ENCODE measurements at places on chromosomes 13 and 19.

- DNase-seq = no peak
These were observed 172.2 kb downstream of the OLFM4 start for GRCh38 chr13:53200498-53201453.

- DNase-seq = no peak
These were observed 28.2 kb upstream of the GPI start for GRCh38 chr19:34336781-34337271.

DNA sequence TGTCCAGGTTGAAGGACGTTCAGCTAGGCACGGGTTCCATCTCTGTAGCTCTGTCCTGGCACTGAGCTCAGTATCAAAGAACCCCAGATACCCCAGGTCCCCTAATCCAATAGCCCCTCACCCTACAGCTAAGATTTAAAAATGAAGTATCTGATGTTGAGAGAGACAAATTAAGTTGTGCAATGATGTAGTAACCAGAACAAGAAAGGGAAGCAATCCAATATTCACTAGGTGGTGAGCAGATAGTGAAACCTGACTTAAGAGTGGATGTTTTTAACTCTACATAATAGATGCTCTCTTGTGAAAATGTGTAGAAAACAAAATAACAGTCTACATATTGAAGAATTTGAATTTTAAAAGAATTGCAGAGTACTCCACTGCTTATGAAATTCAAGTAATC lies 1.8 kb downstream of the ACOD1 start:
- DNase-seq = no peak

DNA sequence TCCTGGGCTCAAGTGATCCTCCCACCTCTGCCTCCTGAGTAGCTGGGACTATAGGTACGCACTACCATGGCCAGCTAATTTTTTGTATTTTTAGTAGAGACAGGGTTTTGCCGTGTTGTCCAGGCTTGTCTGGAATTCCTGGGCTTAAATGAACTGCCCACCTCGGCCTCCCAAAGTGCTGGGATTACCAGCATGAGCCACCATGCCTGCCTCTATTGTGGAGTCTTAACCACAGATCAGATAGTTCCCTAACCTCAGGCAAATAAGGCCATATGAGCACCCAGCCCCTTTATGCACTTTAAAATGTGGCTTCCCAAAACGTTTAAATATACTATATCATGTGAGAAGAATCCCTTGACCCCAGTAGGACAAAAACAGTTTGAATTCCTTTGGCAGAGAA lies 16.4 kb downstream of the CNMD start:
- DNase-seq = no peak

DNA sequence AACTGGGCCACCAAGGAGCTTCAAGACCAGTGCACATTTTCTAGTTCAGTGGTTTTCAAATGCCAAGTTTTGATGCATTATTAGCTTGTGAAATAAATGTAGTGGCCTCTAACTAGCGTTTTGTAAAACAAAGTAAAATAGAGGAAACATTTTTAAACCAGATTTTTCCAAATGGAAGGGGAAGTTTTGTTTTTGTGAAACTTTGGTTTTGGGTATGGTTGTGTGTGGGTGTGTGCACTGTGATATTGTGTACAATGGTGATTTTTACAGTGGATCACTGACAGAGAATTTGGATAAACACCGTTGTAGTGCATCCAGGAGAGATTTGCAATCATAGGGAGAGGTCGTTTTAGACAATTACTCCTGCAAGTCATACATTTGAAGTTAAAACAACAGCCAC lies 108.9 kb downstream of the SLC7A1 start:
- no peak for DNase-seq

DNA sequence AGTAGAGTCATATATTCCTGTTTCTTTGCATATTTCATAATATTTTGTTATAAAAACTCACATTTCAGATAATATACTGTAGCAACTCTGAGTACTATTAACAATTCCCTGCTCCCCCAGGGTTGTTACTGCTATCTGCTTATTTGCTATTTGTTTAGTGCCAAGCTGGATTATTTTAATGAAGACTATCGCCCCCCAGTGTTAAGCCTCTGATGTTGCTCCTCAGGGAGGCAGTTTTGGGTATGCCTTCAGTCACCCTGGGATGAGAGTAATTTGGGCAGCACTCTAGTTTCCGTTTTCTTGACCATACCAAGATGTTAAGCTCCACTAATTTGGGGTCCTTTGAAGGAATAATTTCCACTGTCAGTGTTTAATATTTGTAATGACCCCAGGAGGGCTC lies 46.0 kb downstream of the MICU2 start:
- DNase-seq = no peak

GRCh38 chr13:66001140-66001539 lies 1229.0 kb downstream of the PCDH9 start:
- DNase-seq = no peak

GRCh38 chr19:42325896-42326771 lies 699 bp downstream of the MEGF8 start:
- no peak for DNase-seq

DNA sequence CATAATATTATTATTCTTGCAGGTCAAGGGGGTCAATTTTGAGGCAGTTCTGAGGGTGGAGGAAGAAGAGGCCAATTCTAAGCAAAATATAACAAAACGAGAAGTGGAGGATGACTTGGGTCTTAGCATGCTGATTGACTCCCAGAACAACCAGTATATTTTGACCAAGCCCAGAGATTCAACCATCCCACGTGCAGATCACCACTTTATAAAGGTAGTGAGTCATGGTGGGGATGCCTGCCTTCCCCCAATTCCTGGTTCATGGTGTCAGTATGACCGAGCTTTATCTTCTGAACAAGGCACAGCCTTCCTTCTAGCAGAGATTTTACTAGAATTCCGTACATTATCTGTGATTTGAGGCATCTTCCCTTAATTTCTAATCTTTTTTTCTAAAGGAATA lies 9.4 kb upstream of the DCUN1D2 start:
- no peak for DNase-seq

GRCh38 chr19:48887861-48888612 lies 10.5 kb downstream of the TULP2 start:
- DNase-seq = no peak

- no peak for DNase-seq
These were observed 1.2 kb downstream of the SLC7A1 start for GRCh38 chr13:29594303-29594709.

DNA sequence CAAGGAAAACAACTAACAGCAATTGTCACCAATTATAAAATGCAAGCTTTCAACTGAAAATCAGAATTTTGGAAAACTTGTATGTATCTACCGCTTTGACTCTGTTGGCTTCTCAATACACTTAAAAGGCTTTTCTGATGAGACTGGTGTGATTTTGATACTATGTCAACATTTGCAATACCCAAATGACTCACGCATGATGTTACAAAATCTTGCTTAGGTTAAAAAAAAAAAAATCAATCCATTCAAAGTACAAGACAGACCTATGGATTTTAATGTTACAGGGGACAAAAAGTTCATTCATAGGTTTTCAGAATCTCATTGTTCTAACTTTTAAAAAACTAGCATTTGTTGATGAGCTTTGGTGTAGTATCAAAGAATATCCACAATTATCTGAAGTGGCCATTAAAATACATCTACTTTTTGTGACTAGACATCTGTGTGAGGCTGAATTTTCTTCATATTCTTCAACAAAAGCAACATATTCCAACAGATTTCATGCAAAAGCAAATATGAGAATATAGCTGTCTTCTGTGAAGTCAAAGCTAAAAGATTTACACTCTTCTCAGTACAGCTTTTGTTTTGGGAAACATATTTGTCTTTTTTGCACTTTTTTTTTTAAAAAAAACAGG lies 10.7 kb downstream of the ELF1 start:
- DNase-seq = no peak

- no peak for DNase-seq
These were observed 15.3 kb upstream of the GPR183 start for GRCh38 chr13:99322297-99323103.

- DNase-seq = no peak
These were observed 104.7 kb downstream of the GGACT start for GRCh38 chr13:100483841-100484381.

DNA sequence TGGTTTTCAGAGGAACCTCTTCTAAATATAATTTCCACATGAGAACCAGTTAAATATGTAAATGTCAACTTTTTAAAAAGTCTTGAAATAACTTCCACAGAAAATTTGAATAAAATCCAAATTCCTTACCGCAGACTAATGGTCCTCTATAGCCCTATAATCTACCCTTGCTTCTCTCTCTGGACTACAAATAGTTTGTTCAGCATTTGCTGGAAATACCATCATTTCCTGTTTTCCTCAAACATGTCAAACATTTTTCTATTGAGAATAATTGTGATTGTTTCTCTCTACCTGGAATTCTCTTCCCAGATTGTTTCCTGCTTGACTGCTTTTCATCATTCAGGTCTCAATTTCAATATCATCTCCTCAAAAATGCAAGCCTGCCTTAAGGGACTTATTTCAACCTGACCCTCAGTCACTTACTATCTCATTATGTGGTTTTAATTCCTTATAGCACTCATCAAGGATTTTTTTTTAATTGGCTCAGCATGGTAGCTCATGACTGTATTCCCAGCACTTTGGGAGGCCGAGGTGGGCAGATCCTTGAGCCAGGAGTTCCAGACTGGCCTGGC lies 898.9 kb upstream of the MIR17HG start:
- DNase-seq = no peak

- DNase-seq = no peak
These were observed 1141.3 kb upstream of the PCDH20 start for GRCh38 chr13:62556978-62557377.

DNA sequence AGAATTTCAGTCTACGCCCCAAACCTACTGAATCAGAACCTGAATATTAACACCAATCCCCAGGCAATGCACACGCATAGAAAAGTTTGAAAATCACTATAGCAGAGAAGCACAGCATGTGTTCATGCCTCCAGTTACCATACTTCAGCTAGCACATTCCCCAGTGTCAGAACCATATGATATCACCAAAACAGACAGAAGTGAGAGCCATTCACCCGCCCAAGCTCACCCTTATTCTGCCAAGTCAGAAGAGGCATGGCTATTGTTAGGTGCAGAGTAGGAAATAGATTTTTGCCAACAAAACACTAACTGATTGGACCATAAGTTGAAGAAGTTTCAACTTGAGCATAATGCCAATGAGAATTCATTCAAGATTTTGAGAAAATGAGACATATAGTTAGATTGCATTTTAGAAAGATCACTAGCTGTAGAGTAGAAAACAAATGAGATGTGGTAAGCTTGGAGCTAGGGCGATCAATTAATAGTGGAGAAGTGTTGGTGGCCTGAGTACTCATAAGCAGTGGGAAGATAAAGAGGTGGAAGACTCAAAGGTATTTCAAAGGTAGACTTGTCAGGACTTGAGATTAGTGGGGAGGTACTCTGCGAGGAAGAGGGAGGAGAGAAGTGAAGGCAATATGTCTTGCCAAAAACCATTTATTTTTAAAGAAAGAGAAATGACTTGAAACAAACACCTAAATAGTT lies 492.4 kb downstream of the SUCLA2 start:
- DNase-seq = no peak

GRCh38 chr13:36549755-36550154 lies 117.5 kb downstream of the CCNA1 start:
- no peak for DNase-seq

DNA sequence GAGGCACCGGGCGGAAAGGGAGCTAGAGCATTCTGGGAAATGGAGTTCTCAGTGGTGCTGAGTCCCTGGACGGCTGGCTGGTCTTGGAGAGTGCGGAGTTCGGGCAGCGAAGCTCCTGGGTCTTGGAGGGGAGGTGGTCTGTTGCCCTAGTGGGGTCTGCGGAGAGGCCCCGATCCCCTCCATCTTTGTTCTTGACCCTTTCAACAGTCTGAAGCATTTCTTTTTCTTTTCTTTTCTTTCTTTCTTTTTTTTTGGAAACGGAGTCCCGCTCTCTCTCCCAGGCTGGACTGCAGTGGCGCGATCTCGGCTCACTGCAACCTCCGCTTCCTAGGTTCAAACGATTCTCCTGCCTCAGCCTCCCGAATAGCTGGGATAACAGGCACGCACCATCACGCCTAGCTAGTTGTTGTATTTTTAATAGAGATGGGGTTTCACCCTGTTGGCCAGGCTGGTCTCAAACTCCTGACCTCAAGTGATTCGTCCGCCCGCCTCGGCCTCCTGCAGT lies 440 bp upstream of the SYMPK start:
- no peak for DNase-seq

- no peak for DNase-seq
These were observed 116.9 kb downstream of the ABCC4 start for GRCh38 chr13:95184317-95184716.

DNA sequence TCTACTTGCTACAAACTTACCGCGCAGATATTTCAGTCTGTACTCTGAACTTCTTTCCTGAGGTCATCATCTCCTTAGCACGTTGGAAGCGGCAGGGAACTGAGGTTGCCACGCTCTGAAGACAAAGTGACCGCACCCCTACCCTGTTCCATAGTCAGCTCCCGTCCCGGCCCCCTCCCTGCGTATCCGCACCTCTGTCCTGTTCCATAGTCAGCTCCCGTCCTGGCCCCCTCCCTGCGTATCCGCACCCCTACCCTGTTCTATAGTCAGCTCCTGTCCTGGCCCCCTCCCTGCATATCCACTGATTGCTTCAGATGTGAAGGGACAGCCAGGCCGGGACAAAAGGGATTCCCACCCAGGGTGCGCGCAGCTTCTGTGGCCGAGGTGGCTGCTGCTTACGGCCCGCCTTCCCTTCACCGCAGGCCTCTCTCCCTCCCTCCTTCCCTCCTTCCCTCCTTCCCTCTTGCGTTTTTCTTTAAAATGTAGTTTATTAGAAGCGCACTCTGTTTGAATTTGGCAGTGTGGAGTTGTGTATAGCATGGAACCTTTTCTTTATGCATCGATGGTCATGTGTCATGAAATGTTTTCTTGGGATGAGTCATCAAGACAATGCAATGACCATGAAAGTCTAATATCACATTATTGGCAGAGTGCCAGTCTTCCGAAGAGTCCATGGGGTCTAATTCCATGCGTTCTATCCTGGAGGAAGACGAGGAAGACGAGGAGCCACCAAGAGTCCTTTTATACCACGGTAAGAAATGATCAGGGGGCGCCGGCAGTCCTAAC lies 21.9 kb upstream of the NDUFS7 start:
- DNase-seq = no peak

GRCh38 chr19:40217027-40217810 lies 965 bp downstream of the TTC9B start:
- no peak for DNase-seq

DNA sequence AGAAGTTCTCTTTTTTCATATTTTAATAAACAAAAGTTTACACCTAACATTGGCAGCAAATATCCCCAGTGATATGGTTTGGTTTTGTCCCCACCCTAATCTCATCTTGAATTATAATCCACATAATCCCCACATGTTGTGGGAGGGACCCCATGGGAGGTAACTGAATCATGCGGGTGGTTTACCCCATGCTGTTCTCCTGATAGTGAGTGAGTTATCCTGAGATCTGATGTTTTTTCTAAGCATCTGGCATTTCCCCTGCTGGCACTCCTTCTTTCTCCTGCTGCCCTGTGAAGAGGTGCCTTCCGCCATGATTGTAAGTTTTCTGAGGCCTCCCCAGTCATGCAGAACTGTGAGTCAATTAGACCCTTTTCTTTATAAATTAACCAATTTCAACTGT lies 214.7 kb downstream of the SLITRK1 start:
- no peak for DNase-seq

- DNase-seq = no peak
These were observed 3.6 kb downstream of the ZIC5 start for GRCh38 chr13:99967869-99968520.
